ENCODE measurements at places on chromosomes 6 and 20.

DNA sequence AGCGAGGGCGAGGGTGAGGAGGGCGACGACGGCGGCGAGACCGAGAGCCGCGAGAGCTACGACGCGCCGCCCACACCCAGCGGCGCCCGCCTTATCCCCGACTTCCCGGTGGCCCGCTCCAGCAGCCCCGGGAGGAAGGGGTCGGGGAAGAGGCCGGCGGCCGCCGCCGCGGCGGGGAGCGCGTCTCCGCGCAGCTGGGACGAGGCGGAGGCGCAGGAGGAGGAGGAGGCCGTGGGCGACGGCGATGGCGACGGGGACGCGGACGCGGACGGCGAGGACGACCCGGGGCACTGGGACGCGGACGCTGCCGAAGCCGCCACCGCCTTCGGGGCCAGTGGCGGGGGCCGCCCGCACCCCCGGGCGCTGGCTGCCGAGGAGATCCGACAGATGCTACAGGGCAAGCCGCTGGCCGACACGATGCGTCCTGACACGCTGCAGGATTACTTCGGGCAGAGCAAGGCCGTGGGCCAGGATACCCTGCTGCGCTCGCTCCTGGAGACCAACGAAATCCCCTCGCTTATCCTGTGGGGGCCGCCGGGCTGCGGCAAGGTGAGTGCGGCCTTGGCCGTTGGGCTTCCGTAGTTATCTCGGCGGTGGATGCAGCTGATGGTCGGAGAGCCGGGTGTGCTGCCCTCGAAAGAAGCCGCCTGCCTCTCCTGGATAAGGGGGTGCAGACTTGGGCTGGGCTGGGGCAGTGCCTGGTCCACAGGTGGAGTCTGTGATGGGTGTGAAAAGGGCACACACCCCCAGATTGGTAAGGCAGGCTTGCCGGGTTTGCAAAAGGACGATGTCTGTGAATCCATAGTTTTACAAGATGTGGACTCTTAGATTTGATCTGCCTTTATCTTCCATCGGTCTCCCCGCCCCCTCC is 938 bp downstream of the WRNIP1 start:
- peak; percentile 48 for DNase-seq

- DNase-seq, result no peak
Measured at GRCh38 chr6:143973097-143973966, 34.7 kb downstream of the PLAGL1 start.

DNA sequence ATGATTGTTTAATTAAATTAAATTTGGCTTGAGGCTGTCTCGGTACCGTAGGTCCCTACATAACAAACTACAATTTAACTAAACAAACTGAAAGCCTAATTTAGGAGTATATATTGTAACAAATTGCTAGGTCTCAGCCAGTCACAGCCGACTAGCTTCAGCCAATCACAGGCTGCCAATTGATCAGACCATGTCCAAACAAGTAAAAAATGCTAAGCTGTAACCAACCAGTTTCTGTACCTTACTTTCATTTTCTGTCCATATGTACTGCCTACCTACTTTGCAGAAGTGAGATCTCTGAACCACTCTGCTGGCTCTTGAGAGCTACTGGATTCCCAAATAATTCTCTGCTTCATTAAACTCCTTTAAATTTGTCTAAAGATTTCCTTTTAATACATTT is 648.0 kb upstream of the GJE1 start:
- DNase-seq, result no peak

DNA sequence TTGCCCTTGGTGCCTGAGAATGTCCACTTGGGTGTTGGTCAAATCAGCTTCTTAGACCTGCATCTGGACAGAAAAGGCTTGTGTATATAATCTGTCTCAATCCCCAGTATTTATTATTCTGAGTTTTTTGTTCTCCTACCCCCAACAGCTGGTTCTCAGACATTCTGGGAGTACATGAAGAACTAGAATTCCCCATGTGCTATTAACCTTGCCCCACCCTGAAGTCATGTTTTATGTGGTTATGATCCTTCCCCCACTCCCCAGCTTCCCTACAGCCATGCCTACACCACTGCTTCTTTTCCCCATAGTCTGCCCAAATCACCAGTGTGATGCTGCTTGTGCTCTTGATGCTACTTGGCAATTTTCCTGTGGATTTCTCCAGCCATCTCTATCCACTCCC is 157.0 kb downstream of the ADAT2 start:
- no peak for DNase-seq

DNA sequence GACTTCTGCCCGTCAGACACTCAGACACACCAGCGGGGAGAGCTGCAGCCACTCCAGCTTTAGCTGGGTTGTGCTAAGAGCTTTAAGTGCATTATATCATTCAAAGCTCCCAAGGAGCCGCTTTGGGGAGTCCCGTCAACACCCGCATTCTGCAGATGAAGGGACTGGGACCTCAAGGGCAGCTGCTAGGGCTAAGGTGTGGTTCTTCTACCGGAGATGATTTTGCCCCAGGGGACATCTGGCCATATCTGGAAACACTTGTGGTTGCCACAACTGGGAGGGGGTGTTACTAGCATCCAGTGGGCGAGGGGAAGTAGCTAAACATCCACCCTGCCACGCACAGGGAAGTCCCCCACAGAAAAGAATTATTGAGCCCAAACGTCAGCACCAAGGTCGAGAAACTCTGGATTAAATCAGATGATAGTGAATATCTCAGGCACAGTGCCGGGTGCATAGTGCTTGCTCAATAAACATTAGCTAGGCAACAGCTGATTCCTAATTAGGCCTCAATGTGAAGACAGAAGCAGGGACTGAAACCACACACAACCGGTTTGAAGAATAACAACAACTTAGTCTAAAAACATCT is 29.6 kb downstream of the PMEPA1 start:
- no peak for DNase-seq

- DNase-seq, result no peak
Measured at GRCh38 chr20:12289465-12289864, 371.8 kb downstream of the BTBD3 start.

- peak; percentile 52 for DNase-seq
Measured at GRCh38 chr6:159213405-159213804, 44.2 kb downstream of the FNDC1 start.

DNA sequence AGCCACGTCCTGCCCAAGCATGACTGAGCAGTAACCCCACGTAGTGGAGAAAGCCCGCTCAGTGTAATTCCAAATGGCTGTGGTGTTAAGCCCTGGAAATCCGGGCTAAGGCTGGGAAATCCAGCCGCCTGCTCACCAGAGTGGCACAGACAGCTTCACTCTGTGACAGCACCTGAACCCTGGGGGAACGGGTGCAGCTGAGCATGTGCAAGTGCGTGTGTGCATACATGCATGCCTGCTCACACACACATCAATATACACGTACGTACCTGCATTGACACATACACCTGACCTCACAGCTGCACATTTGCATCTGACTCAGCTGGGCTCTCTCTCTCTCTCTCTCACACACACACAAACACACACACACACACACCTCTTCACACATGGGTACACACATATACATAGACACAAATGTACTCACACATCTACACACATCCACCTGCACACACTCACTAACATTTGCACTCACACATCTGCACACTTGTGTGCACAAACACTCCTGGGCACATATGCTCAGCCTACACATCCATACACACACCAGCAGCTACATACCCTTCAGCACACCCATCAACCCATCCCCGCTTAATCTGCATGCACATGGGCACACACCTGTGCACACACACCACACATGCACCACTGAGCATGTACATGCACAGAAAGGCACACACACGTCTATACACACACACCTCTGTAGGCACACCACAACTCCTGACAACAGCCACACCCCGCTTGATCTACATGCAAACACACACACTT is 114.1 kb downstream of the GRM4 start:
- DNase-seq, result no peak

GRCh38 chr6:77548662-77549366 is 85.5 kb upstream of the HTR1B start:
- DNase-seq, result no peak

- DNase-seq, result no peak
Measured at GRCh38 chr6:49978332-49979226, 9.2 kb upstream of the DEFB113 start.

DNA sequence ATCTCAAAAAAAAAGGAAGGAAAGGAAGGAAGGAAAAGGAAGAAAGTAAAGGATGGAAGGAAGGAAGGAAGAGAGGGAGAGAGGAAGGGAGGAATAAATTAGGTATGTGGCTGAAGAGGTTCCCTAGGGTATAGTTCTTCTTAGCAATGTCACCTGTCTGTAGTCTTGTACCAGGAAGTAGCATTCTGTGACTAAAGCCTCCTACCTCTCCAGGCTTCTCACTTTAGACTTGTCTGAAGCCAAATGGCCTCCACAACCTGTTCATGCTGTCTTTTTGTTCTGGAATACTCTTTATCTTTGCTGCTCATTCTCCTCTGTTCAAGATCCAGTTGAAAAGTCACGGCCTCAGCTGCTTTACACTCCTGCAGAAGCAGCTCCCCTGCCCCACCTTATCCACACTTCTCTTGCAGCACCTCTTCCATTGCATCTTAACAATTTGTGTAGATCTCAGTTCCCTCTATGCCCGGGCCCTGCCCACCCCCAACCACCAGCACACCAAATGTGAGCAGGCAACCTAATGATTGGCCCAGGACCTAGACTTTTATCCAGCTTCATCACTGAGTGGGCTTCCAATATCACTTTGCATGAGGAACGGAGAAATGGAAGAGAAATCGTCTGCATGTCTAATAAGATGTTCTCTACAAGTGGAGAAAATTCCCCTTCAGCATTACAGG is 19.1 kb downstream of the GCNT2 start:
- DNase-seq, result no peak

DNA sequence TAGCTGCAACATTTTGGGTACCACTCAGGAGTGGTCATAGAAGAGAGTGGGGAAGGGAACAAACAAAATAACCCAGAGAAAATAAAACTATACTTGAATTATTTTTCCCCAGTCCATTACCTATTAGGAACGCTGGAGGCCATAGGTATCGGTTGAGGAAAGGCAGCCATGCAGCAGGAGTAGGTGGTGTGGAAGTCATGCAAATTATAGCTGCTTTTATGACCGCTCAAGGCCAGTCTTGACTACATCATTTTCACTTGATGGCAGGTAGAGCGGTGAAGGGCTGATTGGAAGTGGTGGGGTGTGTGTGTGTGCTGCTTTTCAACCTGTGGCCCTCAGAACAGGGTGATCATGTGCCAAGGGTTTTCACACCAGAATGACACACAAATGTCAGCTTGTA is 36.5 kb upstream of the KIF13A start:
- no peak for DNase-seq

DNA sequence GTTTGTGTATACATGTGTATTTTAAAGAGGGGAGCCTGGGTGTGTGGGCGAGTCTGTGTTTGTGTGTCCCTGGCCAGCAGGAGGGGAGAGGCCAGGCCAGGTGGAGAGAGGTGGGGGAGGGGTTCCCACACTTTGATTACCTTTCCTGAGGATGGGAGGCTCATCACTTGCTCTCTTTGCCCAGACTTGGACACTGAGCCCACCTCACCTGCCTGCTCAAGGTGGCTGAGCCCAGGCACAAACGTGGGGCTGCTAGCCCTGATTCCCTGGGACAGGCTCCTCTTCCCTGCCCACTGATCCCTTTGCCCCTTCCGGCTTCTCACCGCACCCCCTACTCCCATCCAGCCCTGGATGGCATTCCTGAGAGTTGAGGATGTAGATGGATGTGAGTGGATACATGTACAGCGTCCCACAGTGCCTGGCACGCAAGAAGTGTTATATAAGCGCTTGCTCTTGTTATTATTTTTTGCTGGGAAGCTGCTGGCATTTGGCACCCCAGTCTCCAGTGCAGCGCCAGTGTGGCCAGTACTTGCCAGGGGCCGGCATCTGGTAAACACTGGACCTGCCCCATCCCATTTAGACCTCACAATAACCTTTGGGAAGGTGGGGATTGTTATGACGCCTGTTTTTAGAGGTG is 2.7 kb downstream of the CEBPB start:
- DNase-seq, result no peak
